Hematopoietic multipotent progenitor cell treated with erythropoietin and hydrocortisone succinate and interleukin-3 and kit ligand, for 17 days (in vitro differentiated cells): ENCODE measurements at places on chromosomes 5 and 9.

- no peak for DNase-seq
Observed at GRCh38 chr5:40735609-40736008, 20.2 kb downstream of the TTC33 start.

DNA sequence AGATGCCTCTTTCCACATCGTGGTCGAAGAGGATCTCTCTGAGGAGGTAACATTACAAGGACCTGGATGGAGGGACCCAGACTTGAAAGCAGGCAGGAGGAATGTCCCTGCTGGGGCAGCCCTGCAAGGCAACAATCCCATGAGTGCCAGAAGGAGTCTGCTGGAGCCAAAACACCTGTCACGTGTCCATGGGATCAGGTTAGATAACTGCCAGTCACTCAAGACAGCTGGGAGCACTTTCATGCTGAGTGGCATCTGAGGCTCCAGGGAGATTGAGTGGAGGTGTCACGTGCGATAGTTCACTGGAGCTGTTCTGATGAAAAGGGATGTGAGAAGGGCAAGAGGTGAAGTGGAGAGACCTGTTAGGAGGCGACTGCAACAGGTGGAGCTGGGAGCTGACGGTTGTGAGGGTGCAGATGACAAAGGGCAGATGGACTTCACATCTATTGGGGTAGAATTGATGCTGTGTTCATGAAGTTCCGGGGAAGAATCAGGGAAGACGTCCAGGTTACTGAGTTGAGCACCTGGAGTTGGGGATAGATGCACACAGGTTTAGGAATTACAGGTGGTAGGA is 68.4 kb downstream of the ICE1 start:
- DNase-seq = no peak

- no peak for DNase-seq
Observed at GRCh38 chr5:134245101-134245604, 19.3 kb upstream of the PPP2CA start.

- no peak for DNase-seq
Observed at GRCh38 chr9:31535651-31536050, 848.8 kb upstream of the ACO1 start.

DNA sequence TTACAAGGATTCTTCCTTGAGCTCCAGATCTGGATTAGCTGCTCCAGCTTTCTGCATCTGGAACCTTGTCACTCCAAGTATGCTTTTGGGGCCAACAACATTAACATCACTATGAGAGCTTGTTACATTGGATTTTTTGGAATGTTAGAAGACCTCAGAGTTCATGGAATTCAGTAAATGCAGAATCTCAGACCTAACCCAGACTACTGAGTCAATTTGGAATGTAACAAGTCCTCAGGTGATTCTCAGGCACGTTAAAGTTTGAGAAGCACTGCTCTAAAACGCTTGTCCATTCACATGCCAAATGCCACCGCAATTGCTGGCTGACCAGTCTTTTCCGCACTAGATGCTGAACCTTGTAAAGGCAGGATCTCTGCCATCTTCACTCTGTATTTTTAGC is 251.4 kb upstream of the TRIM32 start:
- no peak for DNase-seq

GRCh38 chr9:71941060-71941568 is 29.7 kb downstream of the C9orf85 start:
- DNase-seq = no peak

- no peak for DNase-seq
Observed at GRCh38 chr9:89317282-89317681, 1.0 kb upstream of the SECISBP2 start.

DNA sequence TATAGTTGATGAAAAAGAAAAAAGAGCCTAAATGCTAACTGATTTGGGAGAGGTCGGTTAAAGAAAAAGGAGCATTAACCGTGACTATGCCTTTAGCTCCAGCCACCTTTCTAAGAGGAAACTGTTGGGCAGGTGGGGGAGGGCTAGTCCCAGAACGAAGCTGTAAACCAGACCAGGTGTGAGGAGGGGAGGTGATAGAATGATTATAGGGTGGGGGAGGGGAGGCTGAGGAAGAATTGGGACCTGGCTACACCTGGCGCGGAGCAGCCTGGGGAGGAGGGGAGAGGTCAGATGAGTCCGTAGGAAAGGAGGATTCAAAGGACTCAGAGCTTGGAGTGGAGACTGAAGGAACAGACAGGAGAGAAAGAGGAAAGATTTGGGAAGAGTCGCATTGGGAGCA is 73.4 kb downstream of the PHAX start:
- DNase-seq = no peak
